ENCODE measurements at places on chromosomes 16 and 17. TPM values are rescaled to one million over a fixed set of nuclear protein-coding genes. Genes with fewer than 3 reads are reported as not detected.

RGS11 gene
- total RNA-seq: 1.2 TPM

CRISPLD2 gene
- total RNA-seq: 0.98 TPM

CHD3 gene
- 179 TPM for total RNA-seq

ETV4 gene
- total RNA-seq: 2.9 TPM

ZSCAN10 gene
- not detected for total RNA-seq

RAB11FIP4 gene
- 18.3 TPM for total RNA-seq

KRTAP9-2 gene
- total RNA-seq: not detected

NPIPB6 gene
- total RNA-seq: 0.30 TPM

GAST gene
- total RNA-seq: not detected

EMC6 gene
- 4.9 TPM for total RNA-seq

Data from smooth muscle cell of the coronary artery (primary cell).